ENCODE measurements at places on chromosomes 3 and 15. TPM values are rescaled to one million over a fixed set of nuclear protein-coding genes. Genes with fewer than 3 reads are reported as not detected.
A peak's percentile ranks its signal among the peaks of the same experiment; 100 is the strongest.

GRCh38 chr15:68409736-68410370 is 22.1 kb downstream of the ITGA11 start:
- DNase-seq = no peak

TERB2 gene
- polyA plus RNA-seq = not detected

GRCh38 chr3:27613846-27614500 is 108.2 kb downstream of the EOMES start:
- no peak for DNase-seq

CYP1A2 gene
- polyA plus RNA-seq = 0.23 TPM

DNA sequence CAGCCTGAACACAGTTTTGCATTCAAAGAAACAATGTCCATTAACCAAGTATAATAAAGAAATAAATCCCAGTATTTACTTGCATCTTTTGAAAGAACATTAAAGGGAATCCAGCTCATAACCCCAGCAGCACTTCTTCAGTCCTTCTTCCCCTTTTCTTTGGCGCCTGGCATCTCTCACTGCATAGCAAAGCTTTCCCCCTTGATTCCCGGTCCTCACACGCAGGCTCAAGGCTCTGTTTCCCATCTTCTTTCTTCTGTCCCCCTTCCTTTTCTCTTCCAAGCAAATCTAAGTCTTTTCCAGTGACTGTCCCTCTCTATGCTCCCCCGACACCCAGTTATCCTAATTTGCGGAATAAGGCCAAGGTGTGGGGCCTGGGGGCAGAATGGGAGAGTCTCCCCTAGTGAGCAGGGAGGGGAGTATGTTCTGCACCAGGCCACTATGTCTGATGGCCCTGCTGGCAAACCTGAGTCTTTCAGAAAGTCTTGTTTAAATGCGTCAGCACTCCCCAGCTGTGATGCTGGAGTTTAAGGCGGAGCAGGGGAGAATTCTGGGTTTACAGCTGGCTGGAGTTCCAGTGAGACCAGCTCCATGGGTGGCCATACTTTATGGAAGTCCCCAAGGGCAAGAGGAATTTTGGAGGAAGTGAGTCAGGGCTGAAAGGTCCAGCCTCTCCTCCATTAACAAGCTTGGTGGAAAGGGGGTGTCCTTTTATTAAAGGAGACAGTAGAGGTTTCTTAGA is 42.1 kb downstream of the GOLGA6A start:
- no peak for DNase-seq

GRCh38 chr3:44355362-44356033 is 16.9 kb downstream of the TCAIM start:
- DNase-seq = no peak

GRCh38 chr3:25103391-25103790 is 324.7 kb upstream of the RARB start:
- DNase-seq = no peak

DNA sequence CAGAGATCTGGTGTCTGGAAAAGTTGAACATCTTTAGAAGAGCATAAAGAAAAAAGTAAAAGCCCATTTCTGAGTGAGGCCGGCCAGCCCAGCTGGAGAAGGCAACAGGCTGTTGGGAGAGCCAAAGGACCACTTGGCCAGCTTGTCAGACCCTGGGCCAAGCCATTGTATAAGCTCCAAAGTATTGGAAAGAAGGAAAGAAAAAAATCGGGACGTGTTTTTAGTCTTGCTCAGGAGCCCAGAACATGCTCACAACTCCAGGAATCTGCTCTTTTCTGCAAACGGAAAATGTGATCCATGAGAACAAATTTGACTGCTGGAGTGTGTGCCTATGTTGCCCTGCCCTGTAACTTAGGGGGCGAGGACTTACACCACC is 10.4 kb upstream of the CLPX start:
- DNase-seq = no peak

CBLB gene
- 43.2 TPM for polyA plus RNA-seq

DNA sequence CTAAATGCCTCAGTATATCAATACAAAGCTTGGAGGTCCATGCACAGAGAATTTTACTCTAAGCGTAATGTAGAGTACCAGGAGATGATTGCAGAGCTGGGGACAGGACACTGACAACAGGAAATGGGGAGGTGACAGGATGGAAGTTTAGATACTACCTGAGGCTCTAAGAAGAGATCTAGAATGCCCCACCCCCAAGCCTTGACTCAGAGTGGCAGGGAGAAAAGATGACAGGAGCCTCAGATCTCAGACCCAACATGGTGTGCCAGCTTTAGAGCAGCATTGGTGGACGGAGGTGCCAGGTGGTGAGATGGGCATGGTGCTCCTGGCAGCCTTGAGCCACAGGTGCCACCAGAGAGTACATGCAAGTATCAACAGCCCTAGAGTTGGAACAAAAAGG is 62.5 kb downstream of the LYZL4 start:
- no peak for DNase-seq

- DNase-seq = no peak
These were observed 154.3 kb downstream of the TMEM108 start for GRCh38 chr3:133192363-133192945.

GRCh38 chr3:45182915-45183871 is 37.0 kb upstream of the CDCP1 start:
- no peak for DNase-seq

OSBPL10 gene
- polyA plus RNA-seq = 19.9 TPM

GOLGA6L26 gene
- not detected for polyA plus RNA-seq

- no peak for DNase-seq
These were observed 32.1 kb upstream of the TOPBP1 start for GRCh38 chr3:133693821-133694220.

GRCh38 chr15:73388256-73388781 is 19.6 kb upstream of the HCN4 start:
- DNase-seq = no peak

- DNase-seq = no peak
These were observed 136.7 kb downstream of the AKAP13 start for GRCh38 chr15:85517086-85517485.

P3H2 gene
- polyA plus RNA-seq = 90.4 TPM

- DNase-seq = no peak
These were observed 4.5 kb downstream of the FETUB start for GRCh38 chr3:186644683-186645082.

RASSF1 gene
- polyA plus RNA-seq = 22.2 TPM

GRCh38 chr3:48661501-48662144 is 1.1 kb downstream of the CELSR3 start:
- peak; percentile 65 for DNase-seq

DNA sequence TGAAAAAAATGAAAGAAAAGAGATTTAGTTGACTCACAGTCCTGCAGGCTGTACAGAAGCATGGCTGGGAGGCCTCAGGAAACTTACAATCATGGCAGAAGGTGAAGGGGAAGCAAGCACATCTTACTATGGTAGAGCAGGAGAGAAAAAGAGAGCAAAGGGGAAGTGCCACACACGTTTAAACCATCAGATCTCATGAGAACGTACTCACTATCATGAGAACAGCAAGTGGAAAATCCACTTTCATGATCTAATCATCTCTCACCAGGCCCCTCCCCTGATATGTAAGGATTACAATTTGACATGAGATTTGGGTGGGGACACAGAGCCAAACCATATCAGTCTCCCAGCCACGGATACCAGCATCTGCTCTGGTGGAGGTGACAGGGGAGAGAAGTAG is 50.8 kb upstream of the CPOX start:
- DNase-seq = no peak

UROC1 gene
- 0.29 TPM for polyA plus RNA-seq

- DNase-seq = no peak
These were observed 11.5 kb downstream of the CDAN1 start for GRCh38 chr15:42725331-42725903.

DNA sequence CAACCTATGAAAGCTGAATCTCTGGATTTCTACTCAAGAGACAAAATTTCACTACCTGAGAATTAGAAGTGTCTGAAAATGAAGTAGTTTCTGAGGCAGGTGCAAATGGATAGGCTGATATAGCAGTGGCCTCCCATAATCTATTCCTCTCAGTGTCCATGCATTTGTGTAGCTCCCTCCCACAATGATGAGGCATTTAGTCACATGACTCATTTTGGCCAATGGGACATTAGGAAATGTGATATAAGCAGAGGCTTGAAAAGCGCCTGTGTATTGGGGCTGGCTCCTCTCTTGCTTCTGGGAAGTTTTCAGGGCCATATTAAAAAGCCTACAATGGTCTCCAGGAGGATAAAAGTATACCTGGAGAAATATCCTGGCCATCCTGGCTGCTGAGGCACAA is 79.7 kb upstream of the MRPL3 start:
- no peak for DNase-seq

- no peak for DNase-seq
These were observed 15.8 kb downstream of the EFCC1 start for GRCh38 chr3:129016720-129017483.

- DNase-seq = no peak
These were observed 75.5 kb downstream of the ZBTB20 start for GRCh38 chr3:115071601-115072000.

HDDC3 gene
- polyA plus RNA-seq = 15.6 TPM

PIK3CA gene
- polyA plus RNA-seq = 25.3 TPM

SMAD6 gene
- polyA plus RNA-seq = 25.6 TPM

- no peak for DNase-seq
These were observed 32.2 kb downstream of the ADGRG7 start for GRCh38 chr3:100641471-100642032.

GRCh38 chr3:112010636-112011035 is 11.9 kb downstream of the TAGLN3 start:
- DNase-seq = no peak

- no peak for DNase-seq
These were observed 456 bp upstream of the C15orf61 start for GRCh38 chr15:67520321-67521028.

GRCh38 chr15:91136386-91136923 is 36.4 kb downstream of the SV2B start:
- DNase-seq = no peak

GOLGA8H gene
- 2.6 TPM for polyA plus RNA-seq

DNA sequence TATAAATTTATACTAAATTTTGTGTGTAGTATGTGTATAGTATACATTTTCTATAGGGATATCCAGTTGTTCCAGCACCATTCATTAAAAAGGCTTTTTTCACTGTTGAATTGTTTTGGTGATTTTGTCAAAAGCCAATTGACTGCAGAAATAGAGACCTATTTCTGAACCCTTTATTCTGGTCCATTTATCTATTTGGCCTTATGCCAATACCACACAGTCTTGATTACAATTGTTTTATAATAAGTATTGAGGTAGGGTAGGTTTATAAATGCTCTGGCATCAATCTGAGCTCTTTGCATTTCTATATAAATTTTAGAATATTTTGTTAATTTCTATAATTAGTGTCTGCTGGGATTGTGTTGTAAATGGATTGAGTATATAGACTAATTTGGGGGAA is 6.5 kb upstream of the OPA1 start:
- DNase-seq = no peak

DNA sequence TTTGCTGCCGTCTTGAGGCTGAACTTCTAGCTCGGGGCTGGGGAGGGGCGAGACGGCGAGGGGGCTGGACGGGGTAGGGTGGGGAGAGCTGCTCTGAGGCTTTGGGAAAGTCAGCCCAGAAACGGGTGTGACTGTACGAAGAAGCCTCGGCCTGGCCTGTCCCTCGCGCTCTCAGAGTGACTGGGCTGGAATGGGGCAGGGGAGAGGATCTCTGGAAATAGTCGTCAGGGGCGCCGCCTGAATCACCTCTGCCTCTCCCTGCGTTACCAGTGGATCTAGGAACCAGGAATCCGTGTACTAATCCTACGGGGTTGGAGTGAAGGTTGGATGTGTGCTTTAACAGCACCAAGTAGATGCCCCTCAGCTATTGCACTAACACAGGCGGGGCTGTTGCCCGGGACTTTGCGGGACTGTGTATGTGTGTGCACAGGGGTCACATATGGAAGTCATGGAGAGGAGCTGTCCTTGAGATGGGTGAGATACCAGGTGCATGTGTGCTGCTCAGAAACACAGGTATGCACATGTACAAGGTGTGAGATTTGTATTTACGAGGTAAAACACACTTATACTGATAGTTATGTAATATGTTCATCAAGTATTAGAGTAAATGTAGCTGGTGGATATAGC is 591 bp downstream of the FOXL2NB start:
- DNase-seq = no peak

- DNase-seq = no peak
These were observed 51.3 kb upstream of the OSBPL11 start for GRCh38 chr3:125646581-125646980.

GRCh38 chr3:63937661-63938651 is 25.8 kb upstream of the SCAANT1 start:
- no peak for DNase-seq

DNA sequence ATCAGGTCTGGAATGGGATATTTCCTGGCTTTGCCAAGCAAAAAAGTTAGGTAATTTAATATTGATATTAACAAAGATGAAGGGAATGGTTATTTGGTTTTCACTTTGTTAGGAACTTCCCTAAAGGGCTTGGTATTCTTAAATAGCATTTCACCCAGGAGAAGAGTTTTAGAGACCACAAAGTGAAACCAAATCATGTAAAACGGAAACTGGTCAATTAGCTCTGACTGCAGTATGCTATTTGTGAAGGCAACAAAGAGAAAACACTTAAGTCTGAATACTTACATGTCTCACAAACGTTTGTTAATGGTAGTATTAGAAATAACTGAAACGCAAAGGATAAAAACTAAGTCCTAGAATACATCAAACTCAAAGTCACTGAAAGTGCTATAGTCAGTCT is 32.4 kb upstream of the SETMAR start:
- DNase-seq = no peak

Data from renal cortex interstitium (tissue), 15 donors.